Camera-type eye (tissue), 1 donor: ENCODE measurements at places on chromosomes 12 and 14. TPM values are rescaled to one million over a fixed set of nuclear protein-coding genes. Genes with fewer than 3 reads are reported as not detected.

CCDC88C gene
- 32.2 TPM for total RNA-seq

P2RX7 gene
- 4.0 TPM for total RNA-seq

FIGNL2 gene
- total RNA-seq, result 2.2 TPM

GALNT9 gene
- 10.7 TPM for total RNA-seq

PLEK2 gene
- 3.0 TPM for total RNA-seq

TAS2R9 gene
- not detected for total RNA-seq
